ENCODE measurements at places on chromosomes 5 and 9.

GRCh38 chr9:115880221-115880885 is 273.2 kb upstream of the PAPPA start:
- peak; percentile 41 for DNase-seq

- DNase-seq, result no peak
Observed at GRCh38 chr5:39519079-39519478, 94.3 kb upstream of the DAB2 start.

- DNase-seq, result peak; percentile 87
Observed at GRCh38 chr9:94772639-94773303, 46.3 kb downstream of the AOPEP start.

DNA sequence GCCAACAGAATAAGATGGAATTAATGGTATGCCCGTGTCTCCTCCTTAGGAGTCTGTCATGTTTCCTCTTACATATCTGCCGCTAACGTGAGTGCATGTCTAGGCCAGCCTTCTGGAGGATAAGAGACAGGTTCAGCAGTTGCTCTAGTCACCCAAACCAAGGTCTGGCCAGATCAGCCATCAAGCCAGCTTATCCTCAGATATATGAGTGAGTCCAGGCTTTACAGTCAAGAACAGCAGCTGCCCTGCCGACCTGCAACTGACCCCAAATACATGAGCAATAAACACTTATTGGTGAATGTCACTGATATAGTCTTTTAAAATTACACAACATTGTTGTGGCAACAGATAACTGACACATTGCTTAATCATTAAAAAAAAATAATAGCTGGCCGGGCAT is 123.5 kb downstream of the TSSK1B start:
- DNase-seq, result no peak

GRCh38 chr9:123929177-123929869 is 603 bp downstream of the DENND1A start:
- no peak for DNase-seq
